ENCODE measurements at places on chromosomes 13 and 19. TPM values are rescaled to one million over a fixed set of nuclear protein-coding genes. Genes with fewer than 3 reads are reported as not detected.

The GGACT gene
- total RNA-seq = 3.3 TPM

The PRR22 gene
- total RNA-seq = 0.54 TPM

The DHDH gene
- not detected for total RNA-seq

The ZNF121 gene
- 76.2 TPM for total RNA-seq

The TNNI3 gene
- total RNA-seq = 0.36 TPM

The GPR18 gene
- total RNA-seq = not detected

The FFAR3 gene
- total RNA-seq = not detected

The KIR2DL3 gene
- total RNA-seq = not detected

The SHISA2 gene
- total RNA-seq = 12.6 TPM

The SELENOW gene
- total RNA-seq = 151 TPM

The MED16 gene
- total RNA-seq = 31.0 TPM

The CEACAM20 gene
- total RNA-seq = not detected

The TMEM59L gene
- total RNA-seq = 28.9 TPM

The ADGRE2 gene
- 0.18 TPM for total RNA-seq

The CEACAM6 gene
- total RNA-seq = 0.27 TPM

The GARIN5A gene
- total RNA-seq = 2.4 TPM

The FAM216B gene
- 2.9 TPM for total RNA-seq

The KLHL1 gene
- 23.2 TPM for total RNA-seq

The CLDND2 gene
- total RNA-seq = not detected

The TSSK6 gene
- total RNA-seq = 1.2 TPM

The FBN3 gene
- 22.3 TPM for total RNA-seq

The IL17D gene
- 8.5 TPM for total RNA-seq

The FSD1 gene
- total RNA-seq = 23.8 TPM

The EPN1 gene
- 20.9 TPM for total RNA-seq

The NLRP11 gene
- total RNA-seq = 0.27 TPM

The FOXA3 gene
- not detected for total RNA-seq

The ELSPBP1 gene
- not detected for total RNA-seq

The RAB3A gene
- 35.7 TPM for total RNA-seq

The CEACAM5 gene
- total RNA-seq = 0.45 TPM

The CPT1C gene
- 31.0 TPM for total RNA-seq

The GIPR gene
- not detected for total RNA-seq

The ZNF283 gene
- total RNA-seq = 50.4 TPM

The DCT gene
- total RNA-seq = 1.5 TPM

The HNRNPM gene
- 79.7 TPM for total RNA-seq

The ZNF550 gene
- total RNA-seq = 14.2 TPM

The ZNF540 gene
- total RNA-seq = 17.6 TPM

The SULT2A1 gene
- total RNA-seq = not detected

The KRTDAP gene
- not detected for total RNA-seq

Measured in cerebellum (tissue), 4 donors.